ENCODE measurements at places on chromosomes 12 and 14.

GRCh38 chr12:90896821-90897220 lies 58.2 kb downstream of the CCER1 start:
- no peak for DNase-seq

- no peak for DNase-seq
Observed at GRCh38 chr14:40265096-40265495, 832.9 kb upstream of the FBXO33 start.

DNA sequence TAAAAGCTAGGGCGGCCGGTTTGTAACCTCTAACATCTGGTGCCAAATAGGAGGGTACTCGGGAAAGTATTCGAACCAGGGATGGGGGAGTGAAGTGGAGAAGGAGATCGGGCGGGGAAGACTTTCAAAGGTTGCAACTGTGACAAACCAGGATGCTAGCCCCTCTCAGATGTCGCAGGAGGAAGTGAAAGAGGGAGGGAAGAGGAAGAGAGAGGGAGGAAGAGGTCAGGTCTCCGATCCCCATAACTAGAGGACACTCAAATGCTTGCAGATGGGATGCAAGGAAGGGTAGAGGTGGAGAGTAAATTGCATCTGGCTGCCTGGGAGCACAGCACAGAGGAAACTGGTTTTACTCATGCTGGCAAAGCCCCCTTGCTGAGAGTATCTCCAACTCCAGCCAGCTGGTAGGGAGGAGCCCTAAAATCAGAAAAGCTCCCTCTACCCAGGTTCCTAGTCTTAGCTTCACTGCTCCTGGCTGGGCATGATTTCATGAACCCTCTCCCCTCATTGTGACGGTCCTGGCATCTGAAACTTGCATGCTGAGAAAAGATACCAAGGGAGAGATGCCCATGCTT lies 696.7 kb upstream of the TBX3 start:
- no peak for DNase-seq

DNA sequence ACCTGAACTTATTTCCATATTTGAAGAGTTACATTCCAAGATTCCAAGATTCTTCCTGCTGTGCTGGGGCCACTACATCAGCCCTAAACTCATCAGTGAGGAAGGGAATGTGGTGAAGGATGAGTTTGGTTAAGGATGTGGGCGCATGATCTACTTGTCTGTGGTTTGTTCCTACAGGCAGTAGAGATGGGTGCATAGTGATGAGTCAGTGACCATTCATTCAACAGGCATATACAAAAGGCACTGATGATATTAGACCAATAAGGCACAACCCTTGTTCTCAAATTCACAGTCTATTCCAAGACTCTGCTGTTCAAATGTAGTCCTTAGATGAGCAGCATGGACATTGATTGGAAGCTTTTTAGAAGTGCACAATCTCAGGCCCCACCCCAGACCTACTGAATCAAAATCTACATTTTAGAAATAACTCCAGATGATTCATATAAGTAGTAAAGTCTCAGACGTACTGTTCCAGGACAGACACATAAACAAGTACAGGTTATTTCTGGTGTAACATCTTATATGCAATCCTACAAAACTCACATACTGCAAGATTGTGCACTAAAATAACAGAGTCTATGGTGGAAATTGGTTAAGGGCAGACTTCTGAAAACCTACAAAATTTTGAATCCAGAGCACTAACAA lies 47.7 kb upstream of the MAP3K9 start:
- DNase-seq, result no peak

DNA sequence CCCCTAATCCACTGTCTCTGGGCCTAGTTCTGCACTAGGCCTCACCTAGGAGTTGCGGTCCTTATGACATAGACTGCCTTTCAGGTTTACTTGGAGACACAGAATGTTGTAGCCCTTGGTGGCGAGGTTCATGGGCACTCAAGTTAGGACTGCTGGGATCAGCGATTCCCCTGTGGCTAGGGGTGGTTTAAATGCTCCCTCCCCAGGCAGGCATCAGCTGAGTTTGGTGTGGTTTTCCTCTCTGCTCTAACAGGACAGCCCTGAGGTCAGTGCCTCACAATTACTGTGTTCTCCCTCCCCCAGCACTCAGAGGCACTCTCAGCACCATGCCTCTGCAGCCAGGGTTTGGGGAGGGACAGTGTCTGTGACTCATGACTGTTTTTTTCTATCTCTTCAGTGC lies 22.2 kb upstream of the RDH16 start:
- DNase-seq, result no peak

- peak; percentile 91 for DNase-seq
Observed at GRCh38 chr12:76123259-76124212, 39.1 kb upstream of the NAP1L1 start.

- DNase-seq, result no peak
Observed at GRCh38 chr12:46499901-46500300, 127.3 kb upstream of the SLC38A2 start.

DNA sequence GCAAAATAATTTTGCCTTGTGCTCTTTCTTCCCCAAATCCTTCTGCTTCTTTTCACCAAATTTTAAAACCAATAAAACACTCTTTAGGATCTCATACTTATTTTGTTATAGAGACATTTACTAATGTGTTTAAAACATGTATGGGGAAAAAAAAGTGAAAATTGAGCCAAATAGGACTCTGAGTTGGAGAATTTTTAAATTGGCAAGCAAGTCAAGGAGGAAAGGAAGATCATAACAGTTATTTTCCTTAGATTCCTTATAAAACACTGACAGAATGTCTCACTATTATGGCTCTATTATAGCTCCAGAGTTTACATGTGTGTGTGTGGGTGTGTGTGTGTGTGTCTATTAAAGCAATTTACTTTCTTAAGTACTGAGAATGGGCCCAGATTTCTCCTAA lies 220.5 kb downstream of the SLC6A15 start:
- DNase-seq, result no peak

DNA sequence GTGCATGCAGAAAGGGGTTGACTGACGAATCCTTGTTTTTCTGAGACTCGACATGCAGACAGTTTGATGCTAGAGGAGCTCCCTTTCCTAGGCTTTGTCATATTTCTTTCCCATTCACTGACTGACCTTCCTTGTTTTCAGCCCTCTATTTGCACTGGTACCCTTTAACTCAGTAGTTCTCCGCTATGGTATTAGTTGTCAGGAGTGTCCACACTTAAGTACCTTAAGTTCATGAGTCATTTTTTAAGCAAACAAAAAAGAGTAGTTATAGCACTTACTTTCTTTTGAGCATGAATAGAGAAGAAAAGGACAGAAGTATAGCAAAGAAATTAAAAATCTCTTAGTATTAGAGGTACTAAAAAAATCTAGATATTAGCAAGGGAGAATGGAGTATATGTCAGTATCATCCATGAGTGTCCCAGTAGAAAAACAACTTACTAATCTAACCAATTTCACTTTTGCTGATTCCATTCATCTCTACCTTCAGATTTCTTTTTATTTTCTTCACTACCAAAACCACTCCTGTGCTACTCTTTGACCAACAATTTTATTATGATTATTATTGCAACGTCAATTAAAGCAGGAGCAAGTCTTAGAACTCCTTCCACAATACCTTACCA lies 8.3 kb downstream of the ATP2B1 start:
- no peak for DNase-seq

DNA sequence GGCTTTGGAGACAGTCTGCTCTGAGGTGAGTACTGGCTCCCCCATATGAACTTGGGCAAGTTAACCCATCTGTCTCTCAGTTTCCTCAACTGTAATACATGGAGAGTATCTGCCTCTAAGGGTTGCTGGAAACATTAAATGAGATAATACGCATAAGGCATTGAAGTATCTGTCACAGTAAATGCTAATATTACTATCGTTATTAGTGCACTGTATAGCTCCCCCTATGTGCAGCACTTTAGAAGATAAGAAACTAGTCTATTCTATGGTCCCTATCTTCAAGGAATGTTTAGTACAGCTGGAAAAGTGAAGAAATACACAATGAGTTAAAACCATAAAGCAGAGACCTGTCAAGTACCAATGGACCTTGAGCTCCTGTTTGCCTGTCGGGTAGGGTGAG lies 51.7 kb upstream of the CFL2 start:
- DNase-seq, result no peak

DNA sequence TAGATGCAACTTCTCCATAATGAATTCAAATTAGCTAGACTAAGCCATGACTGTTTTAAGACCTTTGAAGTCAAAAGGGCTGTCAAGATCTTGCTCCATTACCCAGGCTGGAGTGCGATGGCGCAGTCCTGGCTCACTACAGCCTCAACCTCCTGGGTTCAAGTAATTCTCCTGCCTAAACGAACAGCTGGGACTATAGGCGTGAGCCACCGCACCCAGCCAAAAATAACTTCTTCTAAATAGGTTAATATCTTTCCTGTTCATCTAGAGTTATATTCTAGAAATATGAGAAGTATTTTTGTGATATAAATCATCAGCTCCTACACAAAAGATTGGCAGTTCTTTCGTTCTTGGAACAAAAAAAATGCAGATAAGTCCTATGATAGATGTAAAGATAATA lies 39.6 kb upstream of the SOS2 start:
- no peak for DNase-seq

- DNase-seq, result no peak
Observed at GRCh38 chr12:92701441-92701840, 1.3 kb upstream of the PLEKHG7 start.

DNA sequence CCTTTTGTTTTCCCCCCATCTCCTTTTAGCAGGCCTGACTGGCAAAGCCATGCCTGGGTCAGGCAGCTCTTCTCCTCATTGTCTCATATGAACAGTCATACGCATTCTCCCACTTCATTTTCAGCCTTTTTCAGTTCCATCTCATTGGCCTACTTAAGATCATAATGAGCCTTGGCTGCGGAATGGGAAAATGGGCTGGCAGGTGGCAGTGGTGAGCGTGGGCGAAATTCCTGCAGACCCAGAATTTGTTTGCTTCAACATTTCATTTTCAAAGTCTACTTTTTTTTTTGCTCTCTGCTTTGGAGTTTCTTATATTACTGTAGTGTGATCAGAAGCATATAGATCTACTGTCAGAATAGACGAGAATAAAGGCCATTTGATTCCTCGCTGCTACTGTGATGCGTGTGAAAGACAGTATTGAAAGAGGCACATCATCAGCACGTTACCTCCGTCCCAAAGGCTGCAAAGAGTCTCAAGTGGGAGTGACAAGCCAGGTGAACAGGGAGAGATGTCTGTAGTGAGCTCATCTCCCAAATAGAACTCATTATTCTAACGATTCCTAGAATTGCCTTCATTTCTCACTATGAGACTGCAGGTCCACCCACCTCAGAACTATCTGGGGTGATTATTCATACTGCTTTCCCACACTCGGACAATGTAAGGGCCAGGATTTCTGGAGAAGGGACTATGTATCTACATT lies 73.7 kb downstream of the TBK1 start:
- DNase-seq, result no peak

GRCh38 chr14:86723254-86723624 lies 1193.3 kb downstream of the FLRT2 start:
- no peak for DNase-seq

- DNase-seq, result no peak
Observed at GRCh38 chr14:101502761-101503392, 58.4 kb upstream of the DIO3 start.

DNA sequence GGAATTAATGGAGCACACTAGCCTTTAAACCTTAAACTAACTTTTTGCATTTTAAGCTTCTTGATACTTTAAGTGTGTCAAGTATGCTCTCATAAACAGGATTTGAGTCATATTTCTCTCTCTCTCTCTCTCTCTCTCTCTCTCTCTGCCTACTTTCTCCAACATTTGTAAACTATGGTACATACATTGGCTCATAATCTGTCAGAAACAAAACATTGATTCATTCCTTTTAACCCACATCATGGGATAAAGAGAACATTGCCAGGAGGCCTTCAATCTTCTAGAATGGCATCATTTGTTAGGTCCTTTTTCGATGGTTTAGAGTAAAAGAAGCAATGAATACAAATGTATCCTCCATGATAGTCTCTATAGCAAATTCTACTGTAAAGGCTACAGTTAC lies 81.6 kb upstream of the RERGL start:
- no peak for DNase-seq

DNA sequence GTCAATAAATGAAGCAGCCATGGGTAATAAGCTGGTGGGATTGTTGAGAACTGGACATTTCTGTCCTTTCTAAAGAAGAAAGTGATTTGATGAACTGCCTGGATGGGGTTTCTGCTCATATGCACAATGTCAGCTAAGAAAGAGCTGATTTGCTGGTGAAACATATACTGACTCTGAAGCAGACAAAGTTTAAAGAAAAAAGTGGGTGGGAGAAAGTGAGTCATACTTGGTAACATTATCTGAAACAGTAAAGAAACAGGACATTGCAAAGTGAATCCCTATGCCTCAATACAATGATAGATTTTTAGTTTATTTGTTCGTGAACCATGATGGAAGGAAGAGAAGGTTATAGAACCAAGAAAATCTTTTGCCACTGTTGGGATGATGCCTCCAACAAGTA lies 95.6 kb upstream of the DNM1L start:
- no peak for DNase-seq

DNA sequence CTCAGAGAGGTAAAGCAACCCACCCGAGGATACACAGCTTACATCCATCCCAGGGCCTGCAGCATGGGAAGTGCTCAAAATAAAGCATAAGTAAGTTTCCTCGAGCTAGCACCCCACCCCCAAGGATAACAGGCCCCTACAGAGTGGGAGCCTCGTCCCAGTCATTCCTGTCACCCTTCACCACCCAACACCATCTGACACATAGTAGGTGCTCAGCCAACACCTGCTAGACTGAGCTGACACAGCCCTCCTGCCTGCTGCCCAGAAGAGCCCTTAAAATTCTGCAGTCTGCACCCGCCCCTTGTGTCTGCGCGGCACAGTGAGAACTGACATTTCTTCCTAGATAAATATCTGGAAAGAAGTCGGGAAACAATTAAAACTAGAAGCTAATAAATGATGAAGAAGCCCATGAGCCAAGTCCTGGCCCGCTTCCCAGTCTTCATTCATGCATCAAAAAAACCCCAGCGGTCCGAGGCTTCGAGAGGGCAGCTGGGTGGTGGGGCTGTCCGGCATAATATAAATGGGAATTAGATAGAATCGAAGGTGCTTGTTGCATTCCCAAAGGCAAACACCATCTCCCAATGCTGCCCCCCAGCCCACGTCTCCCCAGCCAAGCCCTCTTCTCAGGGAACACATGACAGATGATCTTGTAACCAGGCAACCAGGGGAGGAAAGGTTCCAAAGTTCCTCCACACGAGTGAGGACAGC lies 76.2 kb downstream of the BCL11B start:
- no peak for DNase-seq

DNA sequence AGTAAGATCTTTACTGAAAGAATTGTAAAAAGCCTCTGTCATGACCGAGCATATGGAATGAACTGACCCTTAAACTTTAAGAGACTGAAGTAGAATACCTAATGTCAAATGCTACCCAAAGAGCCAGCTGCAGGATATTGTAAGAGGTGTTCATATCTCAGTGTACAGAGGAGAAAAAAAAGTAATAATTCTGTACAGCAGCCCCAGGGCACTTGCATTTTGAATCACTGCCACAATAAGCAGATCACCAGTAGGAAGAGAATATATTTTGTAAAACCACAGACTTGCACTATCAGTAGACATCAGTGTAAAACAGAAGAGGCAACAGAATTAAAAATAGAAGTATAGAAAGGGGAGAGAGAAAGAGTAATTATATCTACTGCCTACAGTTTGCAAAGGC lies 162.6 kb downstream of the PPFIA2 start:
- DNase-seq, result no peak

GRCh38 chr12:22738945-22739344 lies 114.0 kb downstream of the ETNK1 start:
- no peak for DNase-seq
